Renal pelvis (tissue), 12 donors: ENCODE measurements at places on chromosomes 16 and 17.
A peak's percentile ranks its signal among the peaks of the same experiment; 100 is the strongest.

GRCh38 chr16:50467943-50468748, 80.0 kb upstream of the NKD1 start:
- DNase-seq: peak; percentile 45

GRCh38 chr17:72297326-72298115, 176.7 kb downstream of the SOX9 start:
- DNase-seq: no peak

DNA sequence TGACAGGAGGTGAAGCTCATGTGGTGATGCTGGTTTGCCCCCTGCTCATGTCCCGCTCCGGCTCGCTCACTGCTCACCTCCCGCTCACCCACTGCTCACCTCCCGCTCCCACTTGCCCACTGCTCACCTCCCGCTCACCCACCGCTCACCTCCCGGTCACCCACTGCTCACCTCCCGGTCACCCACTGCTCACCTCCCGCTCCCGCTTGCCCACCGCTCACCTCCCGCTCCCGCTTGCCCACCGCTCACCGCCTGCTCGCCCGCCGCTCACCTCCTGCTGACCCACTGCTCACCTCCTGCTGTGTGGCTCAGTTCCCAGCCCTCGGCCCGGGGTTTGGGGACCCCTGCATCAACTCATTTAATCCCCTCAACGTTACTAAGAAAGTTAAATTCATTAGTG, 39.1 kb upstream of the SHISA9 start:
- DNase-seq: no peak

GRCh38 chr17:39939588-39940419, 12.3 kb downstream of the LRRC3C start:
- DNase-seq: peak; percentile 79

GRCh38 chr17:60047590-60047989, 31.1 kb downstream of the HEATR6 start:
- no peak for DNase-seq

- no peak for DNase-seq
Measured at GRCh38 chr17:42341568-42341967, 46.7 kb downstream of the STAT3 start.

- no peak for DNase-seq
Measured at GRCh38 chr17:74206332-74206818, 2.9 kb downstream of the RPL38 start.

- no peak for DNase-seq
Measured at GRCh38 chr17:16928406-16929034, 43.4 kb downstream of the TNFRSF13B start.

DNA sequence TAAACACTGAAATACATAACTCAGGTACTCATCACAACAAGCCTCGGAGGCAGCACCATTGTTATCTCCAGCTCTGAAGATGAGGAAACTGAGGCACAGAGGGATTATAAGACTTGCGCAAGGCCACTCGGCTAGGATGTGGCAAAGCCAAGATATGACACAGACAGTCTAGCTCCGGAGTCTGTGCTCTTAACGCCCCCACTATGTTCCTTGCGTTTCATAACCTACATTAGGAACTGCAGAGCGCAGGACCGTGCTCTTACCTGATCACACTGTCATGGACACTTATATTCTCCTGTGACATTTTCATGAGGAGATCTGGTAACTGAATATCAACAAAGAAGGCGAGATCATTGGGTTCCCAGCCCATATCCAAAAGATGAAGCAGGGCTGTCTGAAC, 85.1 kb downstream of the ZZEF1 start:
- no peak for DNase-seq

DNA sequence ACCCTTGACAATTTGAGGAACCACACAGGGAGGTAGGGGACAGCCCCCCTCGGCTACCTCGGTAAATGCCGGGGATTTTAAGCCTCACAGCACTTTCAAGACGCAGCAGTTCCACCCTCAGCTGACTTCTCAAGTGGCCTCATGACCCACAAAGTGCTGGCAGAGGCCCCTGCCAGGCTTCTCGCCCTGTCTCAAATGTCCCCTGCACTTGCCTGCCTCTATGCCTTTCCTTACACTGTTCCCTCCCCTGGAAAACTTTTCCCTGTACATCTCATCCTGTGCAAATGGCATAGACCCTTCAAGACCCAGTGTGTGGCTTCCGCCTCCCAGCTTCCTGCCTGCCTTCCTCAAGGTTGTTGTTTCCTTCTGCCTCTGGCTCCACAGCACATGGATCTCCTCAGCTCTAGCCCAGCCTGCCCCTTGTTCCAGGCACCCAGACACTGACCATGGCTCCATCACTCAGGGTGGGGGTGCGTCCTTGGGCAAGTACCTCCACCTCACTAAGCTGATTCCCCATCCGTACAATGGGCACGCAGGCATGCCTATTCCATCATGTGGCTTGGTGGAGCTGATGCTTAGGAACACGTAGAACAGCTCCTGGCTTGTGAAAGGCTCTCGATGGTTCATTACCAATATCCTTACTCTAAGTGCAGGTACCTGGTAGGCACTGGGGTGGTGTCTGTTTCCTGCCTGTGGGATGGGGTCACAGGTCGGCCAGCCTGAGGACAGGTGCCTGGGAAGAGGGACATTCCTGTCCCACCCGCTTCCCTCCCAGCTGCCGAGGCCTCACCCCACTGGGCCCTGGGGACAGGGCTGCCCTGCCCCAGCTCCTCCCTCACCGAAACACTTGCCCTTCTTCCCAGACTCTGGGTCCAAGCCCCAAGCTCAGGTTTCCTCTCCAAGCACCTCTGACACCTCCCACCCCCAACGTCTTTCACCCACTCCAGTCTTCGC, 24.0 kb downstream of the MMP15 start:
- DNase-seq: no peak

GRCh38 chr16:78392585-78393195, 293.2 kb downstream of the WWOX start:
- DNase-seq: no peak

GRCh38 chr16:58655215-58655596, 25.6 kb upstream of the CNOT1 start:
- DNase-seq: no peak

DNA sequence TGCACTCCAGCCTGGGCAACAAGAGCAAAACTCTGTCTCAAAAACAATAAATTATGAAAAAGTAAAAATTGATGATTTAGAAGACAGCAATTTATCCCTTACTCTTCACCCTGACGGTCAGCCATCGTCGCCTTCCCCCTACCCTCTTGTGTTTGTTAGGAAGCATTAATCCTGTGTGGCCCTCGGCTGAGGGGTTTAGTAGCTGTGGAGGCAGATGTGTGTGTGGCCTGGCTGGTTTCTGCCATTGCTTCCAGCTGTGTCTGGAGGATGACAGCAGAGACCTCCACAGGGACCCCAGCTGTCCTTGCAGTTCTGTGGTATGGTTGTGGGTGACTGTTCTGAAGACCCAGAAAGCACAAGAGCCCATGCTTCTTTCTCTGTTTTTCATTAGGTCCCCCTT, 25.9 kb downstream of the DBNDD1 start:
- no peak for DNase-seq

GRCh38 chr16:47461598-47462266, 601 bp downstream of the PHKB start:
- DNase-seq: peak; percentile 22
